ENCODE measurements at places on chromosomes 5 and 9.

GRCh38 chr9:108634204-108634603 lies 221.6 kb downstream of the ACTL7B start:
- DNase-seq: no peak

- no peak for DNase-seq
Observed at GRCh38 chr9:13971966-13972655, 341.8 kb downstream of the NFIB start.

DNA sequence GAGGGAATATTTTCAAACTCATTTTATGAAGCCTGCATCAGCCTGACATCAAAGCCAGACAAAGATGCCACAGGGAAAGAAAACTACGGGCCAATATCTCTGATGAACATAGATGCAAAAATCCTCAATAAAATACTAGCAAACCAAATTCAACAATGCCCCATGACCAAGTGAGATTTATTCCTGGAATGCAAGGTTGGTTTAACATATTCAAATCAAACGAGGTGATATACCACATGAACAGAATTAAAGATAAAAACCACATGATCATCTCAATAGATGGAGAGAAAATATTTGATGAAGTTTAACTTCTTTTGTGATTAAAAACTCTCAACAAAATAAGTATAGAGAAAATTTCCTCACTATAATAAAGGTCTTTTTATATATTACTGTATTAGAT lies 792.0 kb upstream of the ZNF608 start:
- DNase-seq: no peak

- no peak for DNase-seq
Observed at GRCh38 chr5:17663182-17663581, 28.9 kb downstream of the TAF11L14 start.

- DNase-seq: no peak
Observed at GRCh38 chr5:101012880-101013279, 109.8 kb upstream of the ST8SIA4 start.

DNA sequence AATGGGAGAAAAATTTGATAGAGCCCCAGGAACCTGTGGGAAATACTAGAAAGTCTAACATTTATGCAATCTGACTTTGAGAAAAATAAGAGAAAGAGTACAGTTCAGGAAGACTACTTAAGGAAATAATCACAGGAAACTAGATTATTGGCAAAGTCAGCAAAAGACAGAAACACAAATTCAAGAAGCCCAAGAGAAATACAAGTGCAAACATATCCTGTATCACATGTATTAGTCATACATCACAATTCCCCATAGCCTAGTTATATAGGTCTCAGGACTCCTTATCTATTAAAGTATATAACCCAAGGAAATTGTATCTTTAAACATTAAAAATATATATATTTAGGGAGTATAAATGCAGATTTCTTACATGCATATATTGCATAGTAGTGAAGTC lies 100.8 kb downstream of the HOMER1 start:
- DNase-seq: no peak

GRCh38 chr5:173029499-173029921 lies 26.6 kb upstream of the CREBRF start:
- DNase-seq: no peak

DNA sequence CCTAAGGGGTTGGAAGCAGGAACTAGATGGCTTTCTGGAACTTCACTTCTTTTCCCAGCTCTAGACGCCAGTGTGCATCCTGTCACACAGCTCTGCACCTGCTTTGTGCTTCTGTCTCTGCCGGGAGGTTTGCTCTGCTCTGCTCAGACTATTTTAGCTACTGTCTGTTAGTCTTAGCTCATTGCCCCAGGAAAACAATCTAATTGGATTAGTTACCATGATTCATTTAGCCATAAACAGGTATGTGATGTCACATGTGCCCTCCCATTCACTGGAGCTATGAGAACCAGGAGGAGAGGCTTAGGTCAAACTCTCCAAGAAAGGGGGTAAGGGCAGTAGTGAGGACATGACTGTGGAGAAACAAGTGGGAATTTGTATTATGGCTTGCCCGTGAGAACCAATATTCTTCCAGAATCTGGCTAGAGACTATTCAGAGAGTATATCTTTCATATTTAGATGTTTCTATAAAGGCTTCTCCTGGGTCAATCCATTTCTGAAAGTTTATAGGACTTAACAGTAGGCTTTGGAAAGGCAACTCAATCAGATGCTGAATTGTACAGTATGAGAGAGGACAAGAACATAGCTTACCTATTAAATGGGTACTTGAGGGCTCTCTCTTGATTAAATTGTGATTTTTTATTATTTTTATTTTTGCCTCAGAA lies 22.4 kb upstream of the NREP start:
- no peak for DNase-seq

- DNase-seq: no peak
Observed at GRCh38 chr5:132010989-132011621, 353 bp downstream of the ACSL6 start.

- no peak for DNase-seq
Observed at GRCh38 chr5:77709993-77710685, 66.0 kb downstream of the TBCA start.

DNA sequence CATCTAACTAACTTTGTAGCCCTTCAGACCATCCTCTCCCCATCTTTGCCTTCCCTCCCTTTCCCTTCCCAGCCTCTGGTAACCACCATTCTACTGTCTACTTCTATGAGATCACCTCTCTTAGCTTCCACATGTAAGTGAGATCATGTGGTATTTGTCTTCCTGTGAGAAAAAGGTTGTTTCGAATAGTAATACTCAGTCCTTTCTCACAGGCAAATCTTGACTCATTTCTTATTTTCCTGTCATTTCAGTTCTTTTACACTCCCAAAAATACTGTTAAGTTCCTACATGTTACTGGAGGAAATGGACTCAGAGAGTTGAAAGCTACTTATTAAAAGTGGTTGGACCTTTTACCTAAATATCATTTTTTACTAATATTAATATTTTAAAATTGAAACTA lies 82.1 kb downstream of the SLF1 start:
- DNase-seq: no peak

DNA sequence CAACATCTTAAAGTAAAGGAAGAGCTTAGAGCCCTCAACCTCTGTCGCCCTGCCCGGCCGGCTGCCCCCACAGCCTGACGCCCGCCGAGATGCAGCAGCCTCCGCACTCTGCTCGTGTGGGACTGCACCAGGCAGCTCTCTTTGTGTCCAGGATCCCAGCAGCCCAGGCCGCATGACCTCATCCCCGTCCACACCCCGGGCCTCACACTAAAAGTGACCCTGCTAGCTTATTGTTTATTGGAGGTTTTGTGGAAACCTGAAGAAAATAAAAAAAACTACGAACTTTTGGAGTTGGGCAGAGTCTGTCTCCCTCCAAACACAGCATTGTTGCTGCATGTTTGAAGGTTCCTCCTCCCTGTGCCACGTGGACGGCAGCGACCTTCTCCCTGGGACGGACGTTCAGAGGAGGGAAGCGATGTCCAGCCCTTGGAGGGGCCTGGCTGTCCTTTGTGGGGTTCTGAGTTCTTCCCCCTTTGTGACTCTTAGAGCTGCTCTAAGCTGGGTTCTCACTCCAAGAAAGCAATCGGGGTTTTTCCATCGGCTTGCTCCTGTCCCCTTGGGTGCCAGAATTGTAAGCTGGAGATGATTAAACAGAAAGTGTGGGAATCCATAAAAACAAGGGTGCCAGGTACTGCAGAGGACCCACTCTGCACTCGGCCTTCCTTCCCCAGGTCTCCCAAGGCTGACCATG lies 103.5 kb upstream of the COL5A1 start:
- no peak for DNase-seq

DNA sequence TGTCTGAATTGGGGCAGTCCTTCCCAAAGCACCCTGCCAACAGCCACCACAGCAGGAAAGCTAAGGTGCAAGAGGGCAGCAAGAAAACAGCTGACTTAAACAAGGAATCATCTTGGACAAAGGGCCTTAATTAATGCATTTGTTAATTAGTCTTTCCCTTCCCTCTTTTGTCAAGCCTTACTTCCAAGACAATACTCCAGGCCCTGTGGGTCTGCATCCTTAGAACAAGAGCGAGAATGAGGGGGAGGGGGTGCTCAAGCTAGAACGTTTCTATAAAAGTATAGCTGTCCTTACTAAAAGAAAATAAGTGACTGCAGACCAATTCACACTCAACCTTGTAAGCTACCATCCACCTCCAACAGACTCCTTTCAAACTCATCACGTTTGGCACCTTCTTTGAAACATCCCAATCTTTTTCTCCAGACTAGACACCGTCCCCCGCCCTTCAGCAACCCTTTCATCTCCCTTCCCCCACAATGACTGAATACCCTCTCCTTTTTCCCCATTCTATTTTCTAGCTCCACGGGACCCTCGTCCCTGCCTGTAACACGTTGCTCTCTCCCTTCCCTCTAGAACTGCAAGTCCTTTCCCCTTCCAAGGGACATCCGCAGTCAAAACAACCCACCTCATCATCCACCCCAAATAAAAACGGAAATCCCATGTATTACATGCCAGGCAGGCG lies 85.7 kb upstream of the RNF38 start:
- no peak for DNase-seq

GRCh38 chr9:83007521-83008300 lies 55.2 kb downstream of the RASEF start:
- DNase-seq: no peak

DNA sequence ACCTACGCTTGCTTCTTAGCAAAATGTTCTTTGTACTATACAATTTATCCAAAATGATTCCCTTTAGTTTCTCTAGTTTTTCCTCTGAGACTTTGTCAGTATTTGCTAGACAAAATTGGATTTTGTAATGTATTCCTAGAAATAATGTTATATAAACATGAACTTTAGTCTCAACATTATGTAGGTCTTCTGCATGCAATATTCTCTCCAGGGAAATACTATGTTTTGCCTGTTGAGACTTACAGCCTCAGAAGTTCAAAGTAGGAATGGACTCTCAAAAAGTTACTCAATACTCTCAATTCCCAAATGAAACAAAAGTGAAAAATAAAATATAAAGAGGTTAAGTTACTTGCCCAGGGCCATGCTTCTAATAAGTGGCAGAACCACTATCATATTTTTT lies 24.8 kb upstream of the SMC2 start:
- DNase-seq: no peak

DNA sequence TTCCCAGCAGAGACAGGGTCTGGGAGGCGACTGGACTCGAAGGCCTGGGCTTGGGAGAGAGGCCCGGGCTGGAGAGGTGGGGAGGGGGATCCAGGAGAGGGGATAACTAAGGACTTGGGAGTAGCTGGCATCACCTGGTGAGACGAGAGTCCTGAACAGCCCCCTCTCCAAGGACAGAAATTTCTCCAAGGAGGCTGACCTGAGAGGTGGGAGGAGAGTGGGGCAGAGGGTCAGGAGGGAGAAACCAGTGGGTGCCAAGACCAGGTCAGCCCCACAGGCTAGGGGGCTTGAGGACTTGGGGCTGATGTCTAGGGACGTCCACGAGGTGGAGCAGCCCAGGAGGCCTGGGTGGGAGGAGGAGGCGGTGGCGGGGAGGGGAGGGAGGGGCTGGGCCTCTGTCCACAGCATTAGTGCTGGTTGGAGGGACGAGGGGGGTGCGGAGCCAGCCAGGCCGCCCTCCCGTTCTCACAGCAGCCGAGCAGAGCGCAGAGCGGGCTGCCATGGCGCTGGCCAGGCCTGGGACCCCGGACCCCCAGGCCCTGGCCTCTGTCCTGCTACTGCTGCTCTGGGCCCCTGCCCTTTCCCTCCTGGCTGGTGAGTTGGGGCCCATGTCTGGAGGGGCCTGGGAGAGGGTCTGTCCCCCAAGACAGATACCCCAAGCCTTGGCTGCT lies at the start of gene CRB2:
Gene CRB2, plus strand, starts transcription at position 437 of the 671 bp plus-strand sequence. Its CDS starts 64 bp downstream, at position 501.
- no peak for DNase-seq

DNA sequence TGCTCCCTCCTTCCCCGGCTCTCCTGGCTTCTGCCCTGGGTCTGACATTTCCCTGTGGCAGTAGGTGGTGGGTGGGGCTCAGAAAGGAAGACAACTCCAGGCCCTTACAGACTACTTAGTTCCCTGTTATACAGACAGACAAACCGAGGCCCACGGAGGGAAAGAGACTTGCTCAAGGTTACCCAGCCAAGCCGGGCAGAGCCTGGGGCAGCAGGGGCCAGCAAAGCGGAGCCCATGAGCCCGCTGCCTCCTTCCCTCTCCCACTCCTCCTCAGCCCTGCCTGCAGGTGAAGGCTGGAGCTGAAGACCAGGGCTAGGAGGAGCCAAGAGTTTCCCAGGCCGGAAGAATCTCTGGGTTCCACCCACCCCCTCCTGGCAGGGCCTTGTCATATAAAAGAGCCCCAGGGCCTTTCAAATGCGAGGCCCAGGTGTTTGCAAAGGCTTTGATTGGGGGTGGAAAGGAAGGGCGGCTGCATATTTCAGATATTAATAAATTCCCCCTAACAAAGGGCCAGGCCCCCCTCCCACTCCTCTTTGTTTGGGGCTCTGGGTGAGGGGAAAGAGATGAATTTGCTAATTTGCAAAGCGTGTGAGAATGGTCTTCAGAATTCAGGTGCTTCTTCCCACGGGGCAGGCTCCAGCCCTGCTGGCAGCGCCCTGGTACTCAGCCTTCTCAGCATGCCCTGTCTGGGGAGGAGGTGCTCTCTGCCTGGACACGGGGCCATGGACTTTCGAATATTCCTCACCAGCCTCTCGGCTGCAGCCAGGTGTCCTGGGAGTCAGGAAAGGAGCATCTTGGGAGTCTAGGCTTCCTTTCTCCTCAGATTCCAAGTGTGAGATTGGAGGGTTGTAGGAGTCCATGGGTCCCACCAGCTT lies 21.5 kb downstream of the SLC6A7 start:
- no peak for DNase-seq

- DNase-seq: peak; percentile 72
Observed at GRCh38 chr5:142466195-142466971, 141.6 kb upstream of the SPRY4 start.

DNA sequence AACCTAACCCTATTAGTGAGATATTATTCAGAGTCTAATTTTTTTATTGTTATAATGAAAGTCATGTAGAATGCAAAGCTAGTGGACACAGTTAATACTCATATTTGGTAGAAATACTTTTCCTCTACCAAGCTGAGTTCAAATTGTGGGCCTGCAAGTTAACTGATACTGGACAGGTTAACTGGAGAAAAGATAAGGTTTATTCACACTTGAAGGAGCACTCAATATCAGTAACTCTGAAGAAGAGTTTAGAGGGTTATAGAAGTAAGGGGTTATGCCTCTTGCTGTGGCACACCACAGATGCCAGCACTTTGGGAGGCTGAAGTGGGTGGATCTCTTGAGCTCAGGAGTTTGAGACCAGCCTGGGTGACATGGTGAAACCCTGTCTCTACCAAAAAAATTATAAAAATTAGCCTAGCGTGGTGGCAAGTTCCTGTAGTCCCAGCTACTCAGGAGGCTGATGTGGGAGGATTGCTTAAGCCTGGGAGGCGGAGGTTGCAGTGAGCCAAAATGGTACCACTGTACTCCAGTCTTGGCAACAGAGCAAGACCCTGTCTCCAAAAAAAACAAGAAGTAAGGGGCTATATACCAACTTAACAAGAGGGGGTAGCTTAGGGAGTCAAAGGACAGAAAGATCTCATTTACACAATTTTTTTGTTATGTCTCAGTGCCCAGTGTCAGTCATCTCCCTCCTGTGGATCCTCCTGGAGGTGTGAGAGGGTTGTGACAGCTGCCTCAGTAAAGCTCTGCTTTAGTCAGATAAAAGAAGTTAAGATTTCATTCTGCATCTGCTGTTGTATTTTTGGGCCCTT lies 121.2 kb upstream of the GRHPR start:
- DNase-seq: no peak
